ENCODE measurements at places on chromosomes 7 and 10.

GRCh38 chr7:91140982-91141381, 123.3 kb upstream of the FZD1 start:
- DNase-seq: no peak

DNA sequence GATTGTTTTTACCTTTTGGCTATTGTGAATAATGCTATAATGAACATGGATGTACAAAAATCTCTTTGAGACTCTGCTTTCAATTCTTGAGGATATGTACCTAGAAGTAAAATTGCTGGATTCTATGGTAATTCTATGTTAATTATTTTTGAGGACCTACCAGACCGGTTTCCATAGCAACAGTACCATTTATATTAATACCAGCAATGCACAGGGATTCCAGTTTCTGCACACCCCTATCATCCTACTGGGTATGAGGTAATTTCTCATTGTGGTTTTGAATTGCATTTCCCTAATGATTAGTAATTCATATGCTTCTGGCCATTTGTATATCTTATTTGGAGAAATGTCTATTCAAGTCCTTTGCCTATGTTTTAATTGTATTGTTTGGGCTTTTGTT, 9.9 kb upstream of the PPP1R9A start:
- no peak for DNase-seq

DNA sequence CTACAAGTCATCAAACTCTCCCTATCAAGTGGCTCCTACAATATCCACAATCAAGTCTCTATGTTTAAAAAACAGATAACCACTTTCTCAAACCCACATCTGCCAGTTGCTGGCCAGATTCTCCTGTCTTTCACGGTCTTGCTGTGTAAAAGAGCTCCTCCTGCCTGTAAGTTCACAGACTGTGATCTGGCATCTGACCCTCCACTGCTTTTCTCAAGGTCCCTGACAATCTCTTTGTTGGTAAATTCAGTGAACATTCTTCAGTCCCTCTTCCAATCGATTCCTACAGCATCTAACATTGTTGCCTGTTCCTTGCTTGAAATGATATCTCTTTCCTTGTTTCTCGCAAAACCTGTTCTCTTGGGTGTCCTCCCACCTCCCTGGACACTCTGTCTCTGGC, 18.5 kb upstream of the LMOD2 start:
- no peak for DNase-seq

DNA sequence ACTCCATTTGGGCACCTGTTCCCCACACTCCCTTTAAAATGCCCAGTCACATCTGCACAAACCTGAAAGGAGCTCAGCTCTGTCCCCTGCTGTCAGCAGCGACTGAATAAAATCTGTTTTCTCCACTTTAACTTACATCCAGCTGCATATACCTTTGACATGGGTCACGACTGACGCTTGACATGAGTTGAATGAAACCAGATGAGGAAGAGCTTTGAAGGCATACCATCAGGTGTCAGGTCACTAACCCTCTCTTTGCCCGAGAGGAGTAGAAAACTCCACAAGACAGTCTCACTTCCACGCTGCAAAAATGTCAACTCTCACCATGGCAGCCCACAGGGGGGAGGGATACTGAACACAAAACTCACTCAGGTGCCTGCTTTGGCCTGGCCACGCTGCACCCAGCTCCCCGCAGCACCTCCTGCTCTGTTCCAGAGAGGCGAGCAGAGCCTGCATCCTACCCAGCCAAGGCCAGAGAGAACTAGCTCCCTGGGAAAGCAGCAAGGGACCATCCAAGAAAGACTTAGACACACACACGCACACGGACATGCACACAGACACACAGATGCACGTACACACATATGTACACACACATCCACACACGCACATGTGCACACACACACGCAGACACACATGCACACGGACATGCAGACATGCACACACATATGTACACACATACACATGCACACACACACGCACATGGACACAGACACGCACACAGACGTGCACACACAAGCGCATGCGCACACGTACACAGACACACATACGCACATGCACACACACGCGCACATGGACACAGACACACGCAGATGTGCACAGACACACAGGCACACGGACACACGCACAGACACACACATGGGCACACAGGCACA, 191.0 kb downstream of the MAD1L1 start:
- no peak for DNase-seq

DNA sequence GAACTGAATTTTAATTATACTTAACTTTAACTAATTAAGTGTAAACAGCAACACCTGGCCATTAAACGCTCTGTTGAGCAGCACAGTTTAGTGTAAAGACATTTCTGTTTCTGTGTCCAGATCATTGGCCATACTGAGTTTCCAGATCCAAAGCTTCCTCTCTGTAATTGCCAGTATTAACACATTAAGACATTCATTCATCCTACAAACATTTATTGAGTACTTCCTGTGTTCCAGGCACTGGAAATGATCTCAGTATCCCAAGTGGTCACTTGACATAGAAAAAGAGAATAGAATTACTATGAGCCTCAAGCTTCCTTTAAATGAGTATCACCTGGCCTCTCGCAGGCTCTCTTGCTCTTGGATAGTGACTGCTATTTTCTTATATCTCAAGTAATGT, 618.1 kb downstream of the SORCS3 start:
- no peak for DNase-seq

DNA sequence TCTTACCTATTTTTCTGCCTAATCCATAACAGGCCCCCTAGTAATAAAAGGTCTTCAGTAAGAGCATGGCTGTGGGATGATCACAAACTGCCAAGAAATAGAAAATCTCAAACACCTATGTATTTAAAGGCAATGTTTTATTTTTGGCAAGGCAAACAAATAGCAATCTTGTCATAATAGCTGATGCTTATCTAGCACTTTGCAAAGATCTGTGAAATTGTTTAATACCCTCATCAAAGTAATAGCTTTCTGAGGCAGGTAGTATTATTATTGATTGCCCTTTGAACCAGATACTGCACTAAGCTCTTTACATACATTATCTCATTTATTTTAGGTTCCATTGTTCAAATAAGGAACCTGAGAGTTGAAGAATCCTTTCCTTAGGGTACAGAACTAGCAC, 1.6 kb upstream of the CADPS2 start:
- DNase-seq: no peak

DNA sequence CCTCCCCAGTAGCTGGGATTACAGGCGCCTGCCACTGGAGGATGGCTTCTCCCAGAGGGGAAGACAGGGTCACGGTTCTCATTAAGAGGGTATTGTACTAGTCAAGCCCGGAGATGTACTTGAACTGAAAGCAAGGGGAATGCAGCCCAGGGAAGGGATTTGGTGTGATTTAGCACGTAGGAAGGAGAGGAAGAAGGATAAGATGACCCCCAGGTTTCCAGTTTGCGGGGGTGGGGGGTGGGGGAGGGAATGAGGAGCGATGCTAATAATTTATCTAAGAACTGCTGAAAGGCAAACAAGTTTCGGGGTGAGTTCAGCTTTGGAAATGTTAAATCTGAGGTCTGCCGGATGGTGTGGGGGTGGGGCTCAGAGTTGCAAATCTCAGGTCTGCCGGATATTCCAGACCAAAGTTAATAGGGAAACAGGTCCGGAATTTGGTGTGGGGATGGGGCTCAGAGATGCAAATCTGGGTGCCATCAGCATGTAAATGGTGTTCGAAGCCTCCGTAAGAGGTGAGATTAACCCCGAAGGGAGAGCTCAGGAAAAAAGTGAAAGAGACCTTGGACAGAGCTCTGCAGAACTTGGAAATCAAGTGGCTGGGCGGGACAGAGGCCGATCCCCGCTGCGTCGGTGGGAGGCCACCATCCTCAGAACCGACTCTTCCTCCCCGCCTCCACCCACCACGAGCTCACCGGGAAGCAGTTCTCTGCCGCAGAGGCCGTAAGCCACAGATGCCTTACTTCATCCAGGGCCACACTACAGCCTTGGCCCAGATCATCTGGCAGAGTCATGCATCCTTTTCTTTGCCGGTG, 1.6 kb upstream of the SEPHS1 start:
- DNase-seq: no peak

GRCh38 chr7:55019191-55019690, 424 bp downstream of the EGFR start:
- DNase-seq: no peak

GRCh38 chr7:128948976-128949760, 11.4 kb downstream of the IRF5 start:
- no peak for DNase-seq

- no peak for DNase-seq
Measured at GRCh38 chr7:27103489-27104226, 1.2 kb upstream of the HOXA2 start.

- no peak for DNase-seq
Measured at GRCh38 chr7:39069896-39070881, 92.5 kb downstream of the POU6F2 start.

- DNase-seq: no peak
Measured at GRCh38 chr7:5248201-5248885, 34.4 kb upstream of the SLC29A4 start.

DNA sequence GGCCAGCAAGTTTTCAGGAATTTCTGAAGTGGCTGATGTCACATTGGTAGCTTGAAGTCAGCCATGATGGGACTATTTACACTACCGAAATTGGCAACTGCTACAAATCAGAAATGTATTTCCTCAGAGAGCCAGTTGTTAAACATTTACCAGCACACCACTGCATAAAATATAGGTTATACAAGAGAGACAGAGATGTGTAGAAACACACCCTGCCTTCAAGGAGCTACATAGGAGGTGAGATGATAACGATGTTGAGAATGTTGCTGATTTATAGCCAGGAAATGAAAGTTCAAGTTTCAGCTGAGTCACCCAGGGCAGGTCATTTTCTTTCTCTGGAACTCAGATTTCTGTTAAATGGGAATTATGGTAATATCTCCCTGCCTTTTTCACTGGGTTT, 46.0 kb upstream of the TCF7L2 start:
- DNase-seq: no peak

DNA sequence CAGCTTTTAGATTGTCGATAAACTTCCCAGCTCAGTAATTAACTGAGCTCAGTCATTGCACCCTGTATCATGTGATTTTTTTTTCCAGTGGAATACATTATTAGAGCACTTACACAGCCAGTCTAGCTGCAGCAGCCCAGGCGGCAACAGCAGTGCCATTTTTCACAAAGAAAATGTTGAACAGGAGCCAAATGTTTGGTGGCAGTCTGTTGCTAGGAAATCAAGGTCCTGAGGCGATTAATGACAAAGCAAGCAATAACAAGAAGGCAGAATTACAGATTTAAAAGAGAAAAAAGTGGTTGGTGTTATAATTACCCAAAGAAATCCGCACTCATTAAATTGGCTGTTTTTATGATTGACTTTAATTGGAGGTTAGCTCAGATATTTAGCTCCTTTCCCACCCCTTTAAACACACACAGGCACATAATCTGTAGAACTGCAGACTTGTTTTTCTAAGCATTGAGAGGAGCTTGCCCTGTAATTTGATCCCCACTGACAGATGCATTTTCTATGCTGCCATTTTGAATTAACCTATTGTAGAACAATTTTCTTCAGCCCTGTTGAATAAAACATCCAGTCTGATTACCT, 267.4 kb downstream of the ADK start:
- no peak for DNase-seq

Data from GM12878 (cell line).